ENCODE measurements at places on chromosomes 2 and 18.

DNA sequence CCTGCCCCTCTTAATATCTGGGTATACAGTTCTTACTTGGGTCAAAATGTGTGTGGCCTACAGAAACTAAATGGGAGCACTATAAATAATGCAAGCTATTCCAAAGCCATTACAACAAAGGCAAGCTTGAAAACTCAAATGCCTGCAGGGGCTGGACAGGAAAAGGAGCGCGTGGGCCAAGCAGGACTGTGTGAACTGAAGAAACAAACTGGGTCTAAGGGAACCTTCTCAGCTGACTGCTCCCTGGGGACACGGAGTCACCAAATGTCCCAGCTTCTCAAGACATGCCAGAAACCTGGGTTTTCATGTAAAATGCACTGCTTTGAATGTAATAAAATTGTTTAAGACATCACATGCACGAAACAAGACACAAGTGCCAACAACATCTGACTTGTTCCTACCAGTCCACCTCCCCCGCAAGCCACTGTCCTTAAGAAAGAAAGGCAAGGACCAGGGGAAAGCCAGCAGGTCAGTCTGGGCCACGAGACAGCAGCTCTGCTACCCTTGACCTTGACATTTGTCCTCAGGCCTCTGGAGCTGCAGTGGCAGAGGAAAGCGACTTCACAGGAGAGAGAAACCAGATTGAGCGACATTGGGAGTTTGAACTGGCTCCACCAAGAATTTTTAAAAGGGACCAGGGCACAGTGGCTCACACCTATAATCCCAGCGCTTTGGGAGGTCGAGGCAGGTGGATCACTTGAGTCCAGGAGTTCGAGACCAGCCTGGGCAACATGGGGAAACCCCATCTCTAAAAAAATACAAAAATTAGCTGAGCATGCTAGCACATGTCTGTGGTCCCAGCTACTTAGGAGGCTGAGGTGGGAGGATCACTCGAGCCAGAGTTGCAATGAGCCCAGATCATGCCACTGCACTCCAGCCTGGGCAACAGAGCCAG is 89.7 kb upstream of the SH3BP4 start:
- DNase-seq, result no peak

GRCh38 chr2:195408196-195408595 is 248.8 kb upstream of the SLC39A10 start:
- DNase-seq, result no peak

GRCh38 chr2:233265899-233266431 is 14.5 kb downstream of the ATG16L1 start:
- no peak for DNase-seq

- DNase-seq, result no peak
Measured at GRCh38 chr2:170258382-170258781, 80.4 kb downstream of the MYO3B start.

Data from esophagus squamous epithelium (tissue), 5 donors.